Common myeloid progenitor, CD34-positive (primary cell): ENCODE measurements at places on chromosomes 7 and 10.
A peak's percentile ranks its signal among the peaks of the same experiment; 100 is the strongest.

DNA sequence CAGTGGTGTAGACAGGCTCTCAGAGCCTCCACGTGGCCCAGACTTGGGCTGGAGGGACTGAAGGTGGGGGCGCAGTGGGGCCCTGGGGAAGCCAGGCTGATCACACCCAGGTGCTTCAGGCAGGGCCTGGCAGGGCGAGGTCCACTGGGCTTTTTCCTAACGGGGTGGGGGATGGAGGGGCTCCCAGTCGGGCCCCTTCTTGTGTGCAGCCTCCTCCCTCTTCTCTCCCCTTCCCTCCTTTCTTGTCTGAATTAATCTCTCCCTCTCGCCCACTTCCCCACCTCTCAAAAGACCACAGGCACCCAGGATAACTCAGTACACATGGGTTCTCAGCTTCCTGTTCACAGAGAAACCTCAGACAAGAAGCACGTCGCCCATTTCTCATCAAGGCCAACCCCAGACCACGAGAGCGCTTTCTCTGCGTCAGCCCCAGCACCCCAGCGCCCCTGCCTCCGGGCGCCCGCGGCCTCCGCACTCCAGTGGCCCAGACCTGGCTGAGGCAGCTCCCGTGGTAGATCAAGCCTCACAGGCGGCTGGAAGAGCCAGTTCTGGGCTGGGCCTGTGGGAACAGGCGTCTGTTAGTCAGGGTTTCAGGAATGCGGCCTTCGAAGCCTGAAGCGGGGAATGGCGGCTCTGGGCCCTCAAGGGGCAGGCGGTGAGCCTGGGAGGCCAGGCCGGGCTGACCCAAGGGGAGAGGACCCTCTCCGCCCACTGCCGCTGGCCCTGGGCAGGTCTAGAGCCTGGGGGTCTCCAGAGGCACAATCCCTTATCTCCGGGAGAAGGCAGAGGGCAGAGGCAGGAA, 50.6 kb downstream of the PWWP2B start:
- DNase-seq, result peak; percentile 64

DNA sequence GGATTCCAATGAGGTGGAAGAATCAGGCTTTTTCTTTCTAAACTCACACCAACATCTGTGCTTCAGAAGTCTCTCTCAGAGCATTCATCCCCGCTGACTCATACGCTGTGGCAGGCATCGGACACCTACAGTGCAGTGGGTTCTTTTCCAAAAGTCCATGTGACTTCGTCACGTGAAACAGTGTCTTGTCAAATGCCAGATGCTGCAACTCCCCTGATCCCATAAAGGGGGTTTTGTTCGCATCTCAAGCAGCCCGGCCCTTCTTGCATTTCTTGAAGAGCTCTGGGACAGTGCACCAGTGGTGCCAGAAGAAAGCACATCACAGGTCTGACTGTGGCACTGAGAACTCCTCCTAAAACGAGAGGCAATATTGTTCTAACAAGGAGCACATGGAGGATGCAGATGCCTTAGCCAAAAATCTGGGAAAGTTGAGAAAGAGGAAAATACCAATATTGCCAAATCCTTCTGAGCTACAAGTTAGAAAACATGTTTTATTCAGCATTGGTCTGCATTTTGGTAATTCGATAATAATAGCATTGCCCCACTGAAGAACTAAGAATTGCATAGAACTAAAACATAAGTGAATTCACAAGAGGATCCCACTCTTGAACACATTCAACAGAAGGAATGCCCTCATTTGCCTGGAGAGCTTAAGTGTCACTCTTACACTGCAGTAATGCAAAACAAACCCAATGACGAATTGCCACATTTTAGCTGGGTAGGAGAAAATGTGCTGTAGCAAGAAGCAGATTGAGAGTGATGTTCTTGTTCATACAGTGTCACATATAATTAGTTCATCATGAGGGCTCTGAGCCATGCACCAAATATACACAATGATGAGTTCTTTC, 204.4 kb downstream of the CXCL12 start:
- DNase-seq, result no peak

DNA sequence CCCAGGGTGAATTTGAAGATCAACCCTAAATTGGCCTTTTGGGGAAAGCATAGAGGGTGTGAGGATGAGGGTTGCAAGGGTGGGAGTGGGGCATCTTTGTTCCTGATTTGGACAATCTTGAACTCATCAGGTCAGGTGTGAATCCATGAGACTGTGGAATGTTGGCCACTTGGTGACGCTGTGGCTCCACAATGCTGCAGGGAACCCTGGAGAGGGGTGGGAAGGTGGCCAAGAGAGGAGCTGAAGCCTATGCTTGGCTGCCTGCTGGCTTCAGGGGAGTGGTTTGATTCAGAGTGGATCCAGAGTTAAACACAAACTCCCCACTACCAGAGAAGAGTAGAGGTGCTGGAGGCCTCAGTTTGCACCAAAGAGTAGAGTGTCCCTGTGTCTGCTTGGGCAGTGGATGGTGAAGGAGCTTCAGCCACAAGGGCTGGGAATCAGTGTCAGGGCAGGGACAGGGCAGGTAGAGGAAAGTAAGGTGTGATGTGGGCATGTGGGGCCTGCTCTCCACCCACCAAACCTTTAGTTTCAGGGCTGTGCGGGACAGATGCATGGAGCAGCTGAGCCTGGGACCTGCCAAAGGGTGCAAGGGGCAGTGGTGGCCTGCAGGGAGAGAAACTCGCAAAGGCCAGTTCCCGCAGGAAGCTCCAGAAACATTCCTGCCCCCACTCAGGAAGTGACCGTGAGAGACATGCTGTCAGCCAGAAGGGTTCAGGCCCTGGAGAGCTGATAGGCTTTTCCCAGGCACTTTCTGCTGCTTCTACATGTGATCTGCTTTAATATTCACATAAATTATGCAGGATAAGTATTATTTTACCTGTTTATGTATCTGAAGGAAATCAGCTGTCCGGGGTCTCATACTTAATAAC, 81.0 kb upstream of the PRSS58 start:
- no peak for DNase-seq

DNA sequence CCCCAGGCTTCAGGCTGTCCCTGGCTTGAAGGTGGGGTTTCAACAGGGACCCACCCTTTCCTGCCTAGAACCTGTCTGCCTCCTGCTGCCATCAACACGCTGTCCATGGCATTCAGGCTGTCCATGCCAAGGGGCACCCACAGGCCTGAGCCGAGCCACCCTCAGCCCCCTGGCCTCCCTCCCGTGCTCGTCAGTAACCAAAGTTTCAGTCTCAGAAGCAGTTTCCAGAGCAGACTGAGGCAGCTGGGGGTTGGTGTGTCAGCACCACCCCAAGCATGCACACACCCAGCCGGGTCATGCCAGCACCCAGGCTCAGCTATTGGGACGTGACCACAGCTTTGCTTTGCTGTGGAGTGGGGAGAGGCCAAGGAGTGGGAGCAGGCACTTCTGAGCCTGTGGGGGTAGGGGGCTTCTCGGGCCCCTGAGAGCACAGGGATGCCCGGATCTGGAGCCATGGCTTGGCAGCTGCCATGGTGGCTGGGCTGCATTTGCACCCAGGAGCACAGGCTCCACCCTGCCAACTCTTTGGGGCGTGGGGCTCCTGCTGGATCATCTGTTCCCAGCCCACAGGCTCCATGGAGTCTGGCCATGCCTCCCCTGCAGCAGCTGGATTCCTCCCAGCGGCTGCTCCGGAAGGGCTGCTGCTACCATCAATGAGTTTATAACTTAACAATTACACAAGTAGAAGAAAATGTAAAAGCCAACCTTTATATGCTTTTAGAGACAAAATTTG, 314.5 kb upstream of the SEMA3C start:
- no peak for DNase-seq

- no peak for DNase-seq
Measured at GRCh38 chr10:103569896-103570295, 76.4 kb downstream of the NEURL1 start.

DNA sequence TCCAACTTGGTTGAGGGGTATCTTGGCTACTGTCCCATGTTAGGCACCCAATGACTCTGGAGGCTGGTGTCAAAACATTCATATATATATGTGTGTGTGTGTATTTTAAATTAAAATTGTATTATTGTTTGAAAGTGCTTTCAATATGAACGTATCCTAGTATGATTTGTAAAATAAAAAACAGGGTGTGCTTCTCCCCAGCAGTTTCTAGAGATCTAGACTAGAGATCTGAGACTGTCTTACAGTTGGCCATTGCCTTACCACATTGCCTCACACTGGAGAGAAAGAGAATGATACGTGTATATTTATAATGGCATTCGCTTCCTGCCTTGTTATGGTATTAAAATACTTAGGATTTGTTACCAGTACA, 1.2 kb downstream of the BAG3 start:
- DNase-seq, result peak; percentile 67

DNA sequence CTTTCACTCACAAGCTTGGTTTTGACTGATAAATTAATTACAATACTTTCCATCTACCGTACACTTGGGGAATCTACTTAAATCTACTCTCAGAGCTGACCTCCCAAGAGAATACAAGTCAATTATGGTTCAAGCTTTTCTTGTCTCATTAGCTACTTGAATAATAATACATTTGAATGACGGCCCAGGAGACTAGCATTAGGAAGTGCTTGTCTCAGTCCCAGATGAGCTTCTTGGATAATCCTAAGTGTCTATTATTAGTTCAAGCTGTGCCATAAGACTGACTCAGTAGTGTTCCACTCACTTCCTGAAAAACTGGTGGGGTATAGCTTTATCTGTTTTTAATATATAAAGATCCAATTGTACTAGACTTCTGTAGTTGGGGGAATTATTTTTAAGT, 100.2 kb downstream of the GNAT3 start:
- no peak for DNase-seq

GRCh38 chr10:53127686-53128085, 355.1 kb upstream of the MBL2 start:
- no peak for DNase-seq
